Head of caudate nucleus (tissue), 42 donors: ENCODE measurements at places on chromosomes 5 and 9.

- no peak for DNase-seq
Observed at GRCh38 chr5:56717253-56717987, 97.9 kb upstream of the MAP3K1 start.

GRCh38 chr5:169281625-169282024 is 19.3 kb downstream of the SLIT3 start:
- no peak for DNase-seq

DNA sequence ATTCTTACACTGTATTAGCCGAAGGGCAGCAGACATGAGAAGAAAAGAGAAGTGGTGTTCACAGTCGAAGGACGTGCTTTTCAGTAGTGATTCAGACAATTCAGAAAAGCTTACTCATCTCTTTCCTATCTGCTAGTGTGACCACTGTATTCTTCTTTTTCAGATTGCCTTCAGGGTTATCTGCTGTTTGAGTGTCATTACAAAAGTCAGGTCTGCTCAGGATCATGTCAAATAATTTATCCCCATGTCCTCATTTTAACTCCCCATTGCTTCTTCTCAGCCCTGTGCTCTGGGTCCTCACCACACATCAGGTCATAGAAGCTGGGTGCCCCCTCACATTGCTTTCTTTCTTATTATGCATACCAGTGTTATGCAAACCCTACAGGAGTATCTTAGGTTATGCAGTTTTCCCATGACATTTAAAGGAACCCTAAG is 394.0 kb downstream of the CETN3 start:
- DNase-seq = no peak

DNA sequence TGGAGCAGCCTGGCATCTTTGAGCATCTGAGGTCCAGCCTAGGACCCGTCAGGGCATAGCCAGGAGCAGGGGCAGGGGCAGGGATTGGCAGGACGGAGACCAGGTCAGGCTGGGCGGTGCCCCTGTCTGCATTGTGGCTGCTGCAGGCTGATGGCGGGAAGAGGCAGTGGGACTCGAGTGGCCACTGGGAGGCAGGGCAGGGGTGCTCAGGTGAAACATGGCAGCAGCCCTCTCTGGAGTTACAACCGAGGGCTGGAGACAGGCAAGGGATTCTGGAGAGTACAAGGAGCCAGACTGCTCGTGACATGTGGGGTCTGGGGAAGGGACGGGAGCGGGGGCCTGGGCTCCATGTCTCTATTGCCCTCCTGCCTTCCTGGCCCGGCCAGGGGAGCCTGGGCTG is 97.4 kb upstream of the RAPGEF1 start:
- no peak for DNase-seq

- no peak for DNase-seq
Observed at GRCh38 chr5:140221697-140222223, 46.8 kb downstream of the CYSTM1 start.

DNA sequence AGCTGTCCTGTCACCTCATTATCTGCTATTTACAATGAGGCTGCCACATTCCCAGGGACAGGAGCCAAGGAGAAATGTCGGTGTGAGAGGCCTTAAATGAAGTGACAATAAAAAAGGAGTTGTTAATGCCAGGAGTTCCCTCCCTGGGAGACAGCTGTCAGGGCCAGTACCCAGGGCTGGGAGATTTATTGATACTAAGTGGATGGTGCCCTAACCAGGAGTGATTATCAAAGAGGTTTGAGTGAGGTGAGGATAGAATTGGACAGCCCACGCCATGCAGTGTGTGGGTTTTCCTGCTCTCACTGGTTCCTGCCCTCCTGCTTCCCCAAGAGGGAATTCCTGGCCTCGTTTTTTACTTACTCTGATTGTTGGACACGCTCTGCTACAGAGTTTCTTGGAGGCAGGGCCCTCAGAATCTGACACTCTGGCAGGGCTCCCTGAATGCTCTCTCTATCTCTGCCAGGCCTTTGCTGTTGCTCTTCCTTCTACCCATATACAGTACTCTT is 150.8 kb downstream of the GRIA1 start:
- no peak for DNase-seq
